ACHN (cell line): ENCODE measurements at places on chromosomes 1 and 21.
A peak's percentile ranks its signal among the peaks of the same experiment; 100 is the strongest.

DNA sequence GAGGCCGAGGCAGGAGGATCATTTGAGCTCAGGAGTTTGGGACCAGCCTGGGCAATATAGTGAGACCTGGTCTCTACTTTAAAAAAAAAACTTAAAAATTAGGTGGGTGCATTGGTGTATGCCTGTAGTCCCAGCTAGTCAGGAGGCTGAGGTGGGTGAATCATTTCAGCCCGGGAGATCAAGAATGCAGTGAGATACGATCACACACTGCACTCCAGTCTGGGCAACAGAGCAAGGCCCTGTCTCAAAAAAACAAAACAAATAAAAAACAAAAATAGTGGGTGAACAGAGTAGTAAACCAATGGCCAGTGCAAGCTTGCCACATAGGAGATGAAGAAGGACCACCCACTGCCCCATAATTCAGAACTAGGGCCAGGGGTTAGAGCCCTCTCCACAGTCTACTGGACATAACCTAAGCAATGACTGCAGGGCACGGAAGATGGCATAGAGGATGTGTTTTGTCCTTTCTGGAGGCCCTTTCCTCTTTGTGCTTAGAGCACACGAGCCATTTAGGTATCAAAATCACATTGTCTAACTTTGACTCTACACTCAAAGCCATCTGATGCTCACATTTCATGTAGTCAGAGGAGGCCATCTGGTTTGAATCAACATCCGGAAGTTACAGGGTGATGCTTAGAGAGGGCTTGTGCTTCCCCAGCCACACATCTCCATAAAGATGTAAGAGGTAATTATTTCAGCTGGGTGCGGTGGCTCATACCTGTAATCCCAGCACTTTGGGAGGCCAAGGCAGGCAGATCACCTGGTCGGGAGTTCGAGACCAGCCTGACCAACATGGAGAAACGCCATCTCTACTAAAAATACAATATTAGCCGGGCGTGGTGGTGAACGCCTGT, 12.6 kb downstream of the CD2 start:
- no peak for DNase-seq

- DNase-seq: no peak
Observed at GRCh38 chr21:36065497-36066036, 4.3 kb upstream of the CBR1 start.

- DNase-seq: no peak
Observed at GRCh38 chr1:228405200-228405978, 1.2 kb downstream of the TRIM11 start.

- peak; percentile 52 for DNase-seq
Observed at GRCh38 chr1:48203287-48203900, 19.1 kb upstream of the SLC5A9 start.

DNA sequence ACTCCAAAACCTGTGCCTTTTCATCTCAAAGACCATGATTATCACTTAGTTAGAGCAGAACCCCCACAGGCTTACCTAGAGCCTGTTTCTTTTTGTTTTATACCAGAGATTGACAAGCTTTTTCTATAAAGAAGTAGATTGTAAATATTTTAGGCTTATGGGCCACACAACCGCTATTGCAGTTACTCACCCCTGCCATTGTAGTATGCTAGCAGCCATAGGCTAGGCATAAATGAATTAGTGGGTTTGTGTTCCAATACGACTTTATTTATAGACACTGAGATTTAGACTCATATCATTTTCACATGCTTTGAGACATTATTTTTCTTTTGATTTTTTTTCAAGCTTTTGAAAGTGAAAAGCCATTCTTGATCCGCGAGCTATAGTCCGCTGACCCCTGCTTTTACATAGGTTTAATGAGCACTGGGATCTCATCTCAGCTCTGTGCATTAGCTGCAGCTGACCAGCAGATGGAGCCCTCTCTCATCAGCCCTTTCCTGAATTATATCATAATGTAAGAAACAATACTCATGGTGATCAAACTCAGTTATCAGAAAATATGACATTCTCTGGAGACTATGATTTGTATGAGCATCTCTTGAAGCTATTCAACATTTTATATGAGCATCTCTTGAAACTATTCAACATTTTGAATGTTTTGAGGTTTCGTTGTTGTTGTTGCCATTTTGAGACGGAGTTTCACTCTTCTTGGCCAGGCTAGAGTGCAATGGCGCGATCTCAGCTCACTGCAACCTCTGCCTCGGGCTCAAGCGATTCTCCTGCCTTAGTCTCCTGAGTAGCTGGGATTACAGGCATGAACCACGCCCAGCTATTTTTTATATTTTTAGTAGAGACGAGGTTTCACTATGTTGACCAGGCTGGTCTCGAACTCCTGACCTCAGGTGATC, 111.9 kb upstream of the L1TD1 start:
- DNase-seq: peak; percentile 42

- no peak for DNase-seq
Observed at GRCh38 chr1:5311634-5312292, 657.4 kb downstream of the AJAP1 start.

- DNase-seq: no peak
Observed at GRCh38 chr1:212958175-212958574, 7.8 kb downstream of the VASH2 start.

DNA sequence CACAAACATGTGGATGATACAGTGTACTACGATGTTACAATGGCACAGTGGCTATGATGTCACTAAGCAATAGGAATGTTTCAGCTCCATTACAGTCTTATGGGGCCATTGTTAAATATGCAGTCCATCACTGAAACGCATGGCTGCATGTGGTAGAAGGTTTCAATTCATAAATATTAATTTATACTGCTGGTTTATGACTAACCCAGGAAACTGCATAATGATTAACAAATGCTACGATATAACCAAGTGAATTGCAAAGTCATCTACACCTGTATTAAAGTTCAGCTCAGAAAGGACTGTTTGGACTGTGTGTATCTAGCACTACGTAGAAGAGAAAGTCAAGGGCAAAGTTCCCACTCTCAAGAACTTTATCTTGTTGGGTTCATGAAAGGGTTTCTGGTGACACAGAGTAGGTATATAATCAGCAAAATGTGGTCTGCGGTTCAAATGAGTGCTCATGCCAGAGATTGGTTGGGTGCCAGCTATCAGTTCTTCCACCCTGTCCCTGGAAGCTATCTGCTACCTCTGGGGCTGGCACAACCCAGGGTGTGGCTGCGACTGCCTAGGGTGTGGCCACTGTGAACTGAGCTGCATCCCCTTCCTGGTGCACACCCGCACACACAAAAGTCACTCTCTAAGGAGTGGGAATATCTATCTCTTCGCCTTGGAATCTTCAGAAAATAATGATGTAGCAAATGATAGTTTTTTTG, 14.8 kb downstream of the MGST3 start:
- peak; percentile 71 for DNase-seq

DNA sequence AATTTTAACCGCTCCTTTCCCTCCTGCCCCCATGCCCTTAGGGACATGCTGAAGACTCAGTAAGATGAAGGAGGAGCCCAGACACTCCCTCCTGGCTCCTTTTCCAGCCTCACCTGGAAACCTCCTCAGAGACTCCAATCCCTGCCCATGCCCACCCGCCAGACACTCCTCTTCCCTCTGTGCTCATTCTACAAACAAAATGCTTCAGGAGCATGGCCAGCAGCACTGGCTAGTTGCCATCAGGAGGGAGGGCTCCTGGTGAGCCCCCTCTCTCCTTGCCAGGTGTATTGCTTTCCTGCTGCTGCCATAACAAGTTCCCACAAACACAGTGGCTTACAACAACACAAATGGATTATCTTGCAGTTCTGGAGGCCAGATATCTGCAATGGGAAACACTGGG, 126.1 kb downstream of the PSMG1 start:
- no peak for DNase-seq

- no peak for DNase-seq
Observed at GRCh38 chr21:45957981-45958600, 23.5 kb upstream of the COL6A1 start.

GRCh38 chr1:94993931-94994645, 67.2 kb upstream of the CNN3 start:
- no peak for DNase-seq

- no peak for DNase-seq
Observed at GRCh38 chr1:41580021-41580420, 95.5 kb upstream of the EDN2 start.

- no peak for DNase-seq
Observed at GRCh38 chr1:1808206-1808605, 29.9 kb upstream of the NADK start.

DNA sequence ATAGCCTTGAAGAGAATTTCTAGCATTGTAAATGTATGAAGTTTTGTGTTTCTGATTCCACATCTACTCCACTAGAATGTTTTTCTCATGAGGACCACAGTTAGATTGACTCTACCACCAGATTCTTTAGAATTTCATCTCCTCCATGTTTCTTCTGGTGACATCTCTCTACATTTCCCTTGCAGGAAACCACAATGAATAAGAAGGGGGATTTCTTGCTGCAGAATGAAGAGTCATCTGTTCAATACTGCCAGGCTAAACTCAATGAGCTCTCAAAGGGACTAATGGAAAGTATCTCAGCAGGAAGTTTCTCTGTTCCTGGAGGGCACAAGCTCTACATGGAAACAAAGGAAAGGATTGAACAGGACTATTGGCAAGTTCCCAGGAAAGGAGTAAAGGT, 18.6 kb downstream of the GBP6 start:
- DNase-seq: no peak

GRCh38 chr1:231970684-231971083, 344.1 kb downstream of the DISC1 start:
- no peak for DNase-seq

DNA sequence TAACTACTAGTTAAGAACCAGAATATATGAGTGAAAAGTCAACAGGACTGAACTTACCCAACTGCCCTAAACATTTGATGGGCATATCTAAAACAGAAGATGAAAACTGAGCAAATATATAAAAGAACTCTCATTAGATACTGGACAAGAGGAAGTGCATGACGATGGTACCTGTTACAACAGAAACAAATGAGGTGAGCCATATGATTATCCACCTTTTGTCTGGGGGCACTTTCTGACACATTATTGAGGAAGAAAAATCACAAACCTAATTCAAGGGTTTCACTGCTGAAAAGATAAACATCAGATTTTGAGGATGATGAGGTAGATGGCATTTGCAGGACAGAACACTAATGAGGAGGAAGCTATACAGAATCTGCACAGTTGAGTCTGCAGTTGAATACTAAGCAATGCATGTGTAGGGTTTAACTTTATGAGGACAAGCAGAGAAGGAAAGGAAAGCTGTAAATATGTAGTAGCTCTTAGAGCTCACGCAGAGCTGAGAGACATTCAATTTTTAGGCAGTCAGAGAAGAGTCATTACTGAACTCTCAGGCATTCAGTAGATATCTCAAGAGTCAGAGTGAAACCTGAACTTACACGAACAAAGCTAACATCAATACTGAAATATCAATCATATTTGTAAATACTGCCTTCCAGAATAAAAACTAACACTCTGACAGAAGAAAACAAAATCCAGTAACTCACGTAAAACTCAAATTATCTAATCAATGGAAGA, 262.1 kb downstream of the AKT3 start:
- DNase-seq: no peak

GRCh38 chr1:221735999-221736398, 5.9 kb downstream of the DUSP10 start:
- no peak for DNase-seq

GRCh38 chr1:213714645-213715044, 273.1 kb upstream of the PROX1 start:
- no peak for DNase-seq

- no peak for DNase-seq
Observed at GRCh38 chr1:75970631-75971030, 38.4 kb upstream of the ASB17 start.

DNA sequence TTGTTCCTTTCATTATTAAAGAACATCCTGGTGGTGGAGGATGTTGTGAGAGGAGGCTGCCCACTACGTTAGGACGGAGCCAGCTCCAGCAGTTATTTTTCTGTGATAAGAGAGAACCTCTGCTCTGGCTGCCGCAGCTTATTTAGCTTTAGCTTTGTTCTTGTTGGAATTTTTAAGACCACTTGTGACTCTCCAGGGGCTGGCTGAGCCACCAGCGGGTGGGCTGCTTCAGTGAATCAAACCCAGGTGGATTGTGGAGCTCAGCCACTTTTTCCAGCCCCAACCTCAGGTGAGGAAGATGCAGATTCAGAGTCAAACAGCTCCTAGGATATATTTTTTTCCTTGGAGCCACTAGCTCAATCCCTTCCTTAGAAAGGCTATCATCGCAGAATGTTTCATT, 83.1 kb upstream of the CTTNBP2NL start:
- no peak for DNase-seq

GRCh38 chr21:23986214-23986613, 1621.1 kb downstream of the MRPL39 start:
- DNase-seq: no peak

- no peak for DNase-seq
Observed at GRCh38 chr1:45187725-45188124, 18.7 kb downstream of the ZSWIM5 start.

- no peak for DNase-seq
Observed at GRCh38 chr1:55309786-55310504, 94.8 kb upstream of the USP24 start.

- no peak for DNase-seq
Observed at GRCh38 chr1:186511761-186512637, 51.1 kb upstream of the PDC start.

- peak; percentile 92 for DNase-seq
Observed at GRCh38 chr1:165580931-165581871, 37.4 kb downstream of the LRRC52 start.

GRCh38 chr1:27713139-27713725, 12.5 kb upstream of the FAM76A start:
- no peak for DNase-seq
